Right cardiac atrium (tissue), 5 donors: ENCODE measurements at places on chromosomes 16 and 17. TPM values are rescaled to one million over a fixed set of nuclear protein-coding genes. Genes with fewer than 3 reads are reported as not detected.

The ACSM3 gene
- 16.2 TPM for total RNA-seq

The KLHL36 gene
- 47.2 TPM for total RNA-seq

The TBC1D3I gene
- 0.59 TPM for total RNA-seq

The SLC13A5 gene
- total RNA-seq: not detected

The TEX19 gene
- not detected for total RNA-seq

The KRT12 gene
- total RNA-seq: not detected

The CCL16 gene
- total RNA-seq: not detected
